ENCODE measurements at places on chromosomes 4 and X. TPM values are rescaled to one million over a fixed set of nuclear protein-coding genes. Genes with fewer than 3 reads are reported as not detected.

DNA sequence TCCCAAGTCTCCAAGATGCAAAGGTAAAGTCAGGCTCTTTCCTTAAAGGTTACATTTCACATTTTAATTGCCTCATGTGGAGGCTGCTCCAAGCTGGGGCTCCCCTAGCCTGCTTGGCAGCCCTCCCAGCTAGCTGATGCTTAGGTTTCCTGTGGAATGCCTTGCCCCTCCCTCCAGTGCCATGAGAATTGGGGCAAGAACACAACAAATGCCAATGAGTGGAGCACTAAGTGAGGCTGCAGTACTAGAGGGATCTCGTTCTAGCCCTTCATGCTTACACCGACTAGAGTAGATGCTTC, 597.7 kb downstream of the MID1IP1 start:
- DNase-seq = no peak
- no peaks in the 10 kb centered on the region for H3K36me3 ChIP-seq
- H3K27me3 ChIP-seq = no peaks in the 10 kb centered on the region
- H3K4me3 ChIP-seq = no peak overlapping the region
- peaks cover 6% of the 10 kb centered on the region for H3K4me1 ChIP-seq

DNA sequence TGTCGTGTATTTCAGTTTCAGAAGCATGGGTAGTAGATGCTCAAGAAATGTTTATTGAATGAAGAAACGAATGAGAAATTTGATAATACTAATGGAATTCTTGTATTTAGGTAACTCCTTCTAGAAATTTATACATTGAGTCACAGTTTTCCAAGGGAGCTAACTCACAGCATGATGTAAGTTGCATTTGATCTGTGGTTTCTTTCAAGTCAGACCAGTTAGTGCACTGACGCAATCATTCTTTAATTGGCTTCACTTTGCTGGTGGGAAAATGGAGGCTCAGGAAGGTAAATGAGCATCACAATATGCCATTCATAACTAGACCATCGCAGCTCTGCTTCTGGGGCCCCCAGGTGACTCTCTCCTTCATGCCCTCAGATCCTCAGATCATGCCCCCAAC, 17.3 kb upstream of the CWH43 start:
- H3K27ac ChIP-seq = no peak overlapping the region
- DNase-seq = no peak
- H3K27me3 ChIP-seq = no peaks in the 10 kb centered on the region
- no peaks in the 10 kb centered on the region for H3K36me3 ChIP-seq
- no peaks in the 10 kb centered on the region for H3K4me1 ChIP-seq

DNA sequence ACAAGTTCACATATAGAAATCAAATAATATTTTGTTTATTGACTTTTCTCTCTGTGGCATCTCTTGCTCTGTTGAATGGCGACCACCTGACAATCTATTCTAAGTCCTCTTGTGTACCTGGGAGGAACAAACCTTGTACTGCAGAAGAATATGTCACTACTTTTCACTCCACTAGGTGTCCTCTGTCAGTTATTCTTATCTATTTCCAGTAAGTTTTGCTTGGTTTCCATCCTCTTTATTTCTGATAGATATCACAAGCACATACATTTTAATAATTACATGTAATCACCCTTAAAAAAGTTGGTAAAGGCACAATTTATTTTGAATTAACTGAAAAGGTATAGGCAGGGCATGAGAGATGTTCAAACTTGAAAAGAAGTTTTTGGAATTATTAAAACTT, 238.4 kb downstream of the SNCA start:
- H3K27ac ChIP-seq = no peak overlapping the region
- no peaks in the 10 kb centered on the region for H3K27me3 ChIP-seq
- H3K4me1 ChIP-seq = no peaks in the 10 kb centered on the region
- no peaks in the 10 kb centered on the region for H3K36me3 ChIP-seq
- H3K4me3 ChIP-seq = no peak overlapping the region
- DNase-seq = no peak

GRCh38 chr4:13386405-13387107, 97.6 kb downstream of the RAB28 start:
- no peaks in the 10 kb centered on the region for H3K27me3 ChIP-seq
- no peaks in the 10 kb centered on the region for H3K4me1 ChIP-seq
- H3K27ac ChIP-seq = no peak overlapping the region
- H3K36me3 ChIP-seq = no peaks in the 10 kb centered on the region
- no peak for DNase-seq

GRCh38 chrX:3191201-3191600, 149.9 kb downstream of the ARSF start:
- no peak overlapping the region for H3K27ac ChIP-seq
- H3K4me1 ChIP-seq = no peaks in the 10 kb centered on the region
- no peaks in the 10 kb centered on the region for H3K27me3 ChIP-seq
- no peaks in the 10 kb centered on the region for H3K36me3 ChIP-seq
- DNase-seq = no peak

- H3K36me3 ChIP-seq = no peaks in the 10 kb centered on the region
- peak overlapping the region; percentile 90 for H3K4me3 ChIP-seq
- no peak overlapping the region for H3K27ac ChIP-seq
- H3K4me1 ChIP-seq = peaks cover 4% of the 10 kb centered on the region
- no peak for DNase-seq
These were observed 1.2 kb downstream of the CXCL3 start for GRCh38 chr4:74037076-74037955.

DNA sequence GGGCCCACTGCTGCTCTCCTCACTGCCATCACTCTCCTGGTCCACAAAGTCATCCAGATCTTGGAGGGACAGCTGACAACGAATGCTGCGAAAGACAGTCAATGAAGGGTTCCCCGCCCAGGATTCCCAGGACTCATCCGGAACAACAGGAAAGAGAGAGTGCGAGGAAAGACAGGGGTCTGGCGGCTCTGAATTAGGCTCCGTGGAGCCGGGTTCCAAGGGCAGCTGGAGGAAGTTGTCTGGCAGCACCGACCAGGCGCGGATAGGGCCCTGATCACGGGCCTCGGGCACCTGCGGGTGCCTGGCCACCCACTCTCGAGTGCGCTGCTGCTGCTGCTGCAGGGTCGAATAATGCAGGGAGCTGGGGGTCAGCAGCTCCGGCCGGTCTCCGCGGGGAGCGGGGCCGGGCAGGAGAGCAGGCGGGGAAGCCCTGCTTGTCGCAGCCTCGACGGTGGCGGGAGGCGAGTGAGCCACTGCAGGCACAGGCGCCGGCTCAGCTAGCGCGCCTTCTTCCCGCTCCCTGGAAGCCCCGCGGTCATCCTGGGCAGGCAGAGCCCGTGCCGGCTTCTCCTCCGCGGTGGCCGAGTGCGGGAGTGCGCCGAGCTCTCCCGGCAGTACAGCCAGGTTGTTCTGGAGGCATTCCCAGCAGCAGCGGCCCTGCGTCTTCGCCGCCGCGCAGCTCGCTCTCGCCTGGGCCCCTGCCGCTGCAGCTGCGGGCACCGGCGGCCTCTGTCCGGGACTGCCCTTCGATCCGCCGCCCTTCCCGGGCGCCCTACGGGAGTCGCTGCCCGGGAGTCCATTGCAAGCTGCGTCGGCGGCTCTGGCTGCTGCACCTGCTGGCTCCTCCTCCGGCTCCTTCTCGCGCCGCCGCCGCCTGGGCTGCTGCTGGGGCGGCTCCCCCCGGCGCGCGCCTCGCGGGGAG, 1.1 kb downstream of the SOWAHB start:
- DNase-seq = peak; percentile 37
- peaks cover 24% of the 10 kb centered on the region for H3K4me1 ChIP-seq
- H3K27ac ChIP-seq = peak overlapping the region; percentile 87
- H3K36me3 ChIP-seq = no peaks in the 10 kb centered on the region
- H3K4me3 ChIP-seq = peak overlapping the region; percentile 86

GRCh38 chrX:70231666-70232065, 2.8 kb upstream of the AWAT1 start:
- no peak overlapping the region for H3K4me3 ChIP-seq
- H3K27ac ChIP-seq = no peak overlapping the region
- no peaks in the 10 kb centered on the region for H3K36me3 ChIP-seq
- no peak for DNase-seq
- no peaks in the 10 kb centered on the region for H3K4me1 ChIP-seq
- H3K27me3 ChIP-seq = peaks cover 5% of the 10 kb centered on the region

DNA sequence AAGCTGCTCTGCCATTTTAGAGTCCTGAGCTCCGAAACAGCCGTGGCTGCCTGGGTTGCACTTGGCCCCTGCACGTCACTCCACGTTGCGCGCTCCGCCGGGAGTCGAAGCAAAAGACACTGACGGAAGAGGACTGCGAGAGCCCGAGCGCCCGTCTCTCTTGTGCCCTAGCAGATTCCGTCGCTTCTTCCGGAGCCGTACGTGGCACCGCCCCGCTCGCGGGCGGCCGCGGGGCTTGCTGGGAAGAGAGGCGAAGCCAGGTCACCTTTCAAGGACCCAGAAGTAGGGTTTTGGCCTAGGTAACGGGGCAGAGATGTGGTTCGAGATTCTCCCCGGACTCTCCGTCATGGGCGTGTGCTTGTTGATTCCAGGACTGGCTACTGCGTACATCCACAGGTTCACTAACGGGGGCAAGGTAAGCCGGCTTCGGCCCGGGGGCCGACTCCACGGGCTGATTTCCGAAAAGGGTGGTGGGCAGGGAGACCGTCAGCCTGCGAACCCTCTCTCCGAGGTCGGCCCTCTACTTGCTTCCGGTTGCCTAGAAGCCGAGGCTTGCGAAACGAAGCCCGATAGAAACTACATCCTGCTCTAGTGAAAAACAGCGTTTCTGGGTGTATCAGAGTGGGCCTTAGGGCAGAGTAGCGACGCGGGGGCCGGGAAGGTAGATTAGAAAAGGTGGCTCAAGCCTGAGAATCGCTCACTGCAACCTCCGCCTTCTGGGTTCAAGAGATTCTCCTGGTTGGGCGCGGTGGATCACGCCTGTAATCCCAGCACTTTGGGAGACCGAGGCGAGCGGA, at the start of the genes NDUFA1 and RNF113A:
Gene NDUFA1 (plus strand): TSS at position 234 of the 797 bp plus-strand sequence. CDS start 80 bp downstream, at position 314.
Gene RNF113A (minus strand): TSS at position 135 of the 797 bp plus-strand sequence. CDS start 120 bp downstream, at position 15.
- peaks cover 5% of the 10 kb centered on the region for H3K4me1 ChIP-seq
- H3K36me3 ChIP-seq = no peaks in the 10 kb centered on the region
- peak within 1 kb of the TSS; percentile 68 for H3K27ac ChIP-seq
- H3K4me3 ChIP-seq = peak within 1 kb of the TSS; percentile 79

- H3K4me1 ChIP-seq = no peaks in the 10 kb centered on the region
- no peak overlapping the region for H3K27ac ChIP-seq
- DNase-seq = no peak
- no peaks in the 10 kb centered on the region for H3K27me3 ChIP-seq
These were observed 338.2 kb upstream of the PABPC4L start for GRCh38 chr4:134539729-134540231.

- no peak within 1 kb of the TSS for H3K4me3 ChIP-seq
- no peak within 1 kb of the TSS for H3K27ac ChIP-seq
- no peaks in the 10 kb centered on the region for H3K36me3 ChIP-seq
- H3K27me3 ChIP-seq = peaks cover 5% of the 10 kb centered on the region
- H3K4me1 ChIP-seq = no peaks in the 10 kb centered on the region
These were observed at the start of gene CPZ for GRCh38 chr4:8592366-8593263. Gene CPZ, plus strand, starts transcription at chr4:8592765. Its CDS starts 69 bp downstream, at chr4:8592834.

DNA sequence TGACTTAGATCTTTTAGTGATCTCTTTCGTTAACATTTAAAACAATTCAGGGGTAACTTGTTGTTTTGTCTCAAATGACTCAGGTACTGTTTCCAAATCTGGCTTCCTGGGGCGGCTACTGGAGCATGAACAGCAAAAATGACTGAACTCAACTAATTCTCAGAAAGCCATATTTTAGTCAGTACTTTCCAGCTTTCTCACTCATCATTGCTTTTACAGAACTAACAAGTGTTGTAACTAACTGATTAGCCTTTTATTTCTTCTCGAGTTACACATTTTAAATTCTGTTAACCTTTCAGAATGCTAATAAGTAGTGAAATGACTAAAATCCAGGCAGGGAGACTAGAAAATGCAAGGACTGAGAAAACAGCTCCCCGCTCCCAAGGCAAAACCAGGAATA, 55.3 kb downstream of the JADE3 start:
- H3K36me3 ChIP-seq = no peaks in the 10 kb centered on the region
- peaks cover 16% of the 10 kb centered on the region for H3K4me1 ChIP-seq
- DNase-seq = no peak
- no peaks in the 10 kb centered on the region for H3K27me3 ChIP-seq
- H3K4me3 ChIP-seq = no peak overlapping the region

DNA sequence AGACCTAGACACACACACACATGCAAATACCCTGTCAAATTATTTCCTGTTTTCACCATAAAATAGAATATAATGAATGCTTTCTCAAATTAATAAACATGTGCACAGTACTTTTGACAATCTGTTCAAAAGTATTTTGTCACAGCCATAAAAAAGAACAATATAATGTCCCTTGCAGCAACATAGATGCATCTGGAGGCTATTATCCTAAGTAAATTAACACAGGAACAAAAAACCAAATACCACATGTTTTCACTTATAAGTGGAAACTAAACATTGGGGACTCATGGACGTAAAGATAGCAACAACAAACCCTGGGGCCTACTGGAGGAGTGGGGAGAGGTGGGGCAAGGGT, 15.5 kb downstream of the RAB40A start:
- H3K36me3 ChIP-seq = no peaks in the 10 kb centered on the region
- H3K4me1 ChIP-seq = no peaks in the 10 kb centered on the region
- no peaks in the 10 kb centered on the region for H3K27me3 ChIP-seq
- H3K4me3 ChIP-seq = no peak overlapping the region

- no peak for DNase-seq
- no peak overlapping the region for H3K27ac ChIP-seq
- H3K4me1 ChIP-seq = no peaks in the 10 kb centered on the region
- H3K36me3 ChIP-seq = no peaks in the 10 kb centered on the region
- no peak overlapping the region for H3K4me3 ChIP-seq
- no peaks in the 10 kb centered on the region for H3K27me3 ChIP-seq
These were observed 1849.2 kb downstream of the STIM2 start for GRCh38 chr4:28709891-28710290.

GRCh38 chrX:139560221-139560620, 29.7 kb downstream of the F9 start:
- no peak for DNase-seq
- no peak overlapping the region for H3K4me3 ChIP-seq

GRCh38 chrX:50971395-50971794, 60.9 kb downstream of the BMP15 start:
- H3K27me3 ChIP-seq = no peaks in the 10 kb centered on the region
- DNase-seq = no peak
- H3K4me1 ChIP-seq = no peaks in the 10 kb centered on the region
- no peaks in the 10 kb centered on the region for H3K36me3 ChIP-seq
- no peak overlapping the region for H3K27ac ChIP-seq

GRCh38 chrX:133913658-133914388, 71.6 kb downstream of the GPC3 start:
- H3K4me3 ChIP-seq = no peak overlapping the region
- H3K4me1 ChIP-seq = no peaks in the 10 kb centered on the region
- peaks cover 13% of the 10 kb centered on the region for H3K27me3 ChIP-seq
- DNase-seq = no peak
- no peaks in the 10 kb centered on the region for H3K36me3 ChIP-seq

GRCh38 chr4:7224001-7224400, 31.7 kb downstream of the SORCS2 start:
- no peak overlapping the region for H3K4me3 ChIP-seq
- no peaks in the 10 kb centered on the region for H3K27me3 ChIP-seq
- H3K27ac ChIP-seq = no peak overlapping the region
- H3K4me1 ChIP-seq = peaks cover 3% of the 10 kb centered on the region
- H3K36me3 ChIP-seq = no peaks in the 10 kb centered on the region

GRCh38 chrX:154469114-154469513, 10.0 kb downstream of the LAGE3 start:
- no peak for DNase-seq
- H3K4me3 ChIP-seq = no peak overlapping the region
- no peaks in the 10 kb centered on the region for H3K4me1 ChIP-seq
- H3K27ac ChIP-seq = no peak overlapping the region
- H3K27me3 ChIP-seq = no peaks in the 10 kb centered on the region

Gene ARMCX1
- 2.3 TPM for total RNA-seq

Gene PRR27
- not detected for total RNA-seq

Gene CLIC2
- 15.5 TPM for total RNA-seq

Gene NLGN3
- 0.23 TPM for total RNA-seq

Gene PCSK1N
- total RNA-seq = 0.08 TPM

Gene VCX
- total RNA-seq = not detected

Gene RASSF6
- total RNA-seq = 0.08 TPM

Gene SGCB
- total RNA-seq = 2.0 TPM

Gene CENPI
- 17.4 TPM for total RNA-seq

Gene ITGB1BP2
- 1.1 TPM for total RNA-seq

Gene GRIA2
- 0.28 TPM for total RNA-seq

Gene VCX2
- not detected for total RNA-seq
